ENCODE measurements at places on chromosomes 1 and 21.

GRCh38 chr1:7613851-7614205, 157.3 kb upstream of the VAMP3 start:
- DNase-seq: no peak

DNA sequence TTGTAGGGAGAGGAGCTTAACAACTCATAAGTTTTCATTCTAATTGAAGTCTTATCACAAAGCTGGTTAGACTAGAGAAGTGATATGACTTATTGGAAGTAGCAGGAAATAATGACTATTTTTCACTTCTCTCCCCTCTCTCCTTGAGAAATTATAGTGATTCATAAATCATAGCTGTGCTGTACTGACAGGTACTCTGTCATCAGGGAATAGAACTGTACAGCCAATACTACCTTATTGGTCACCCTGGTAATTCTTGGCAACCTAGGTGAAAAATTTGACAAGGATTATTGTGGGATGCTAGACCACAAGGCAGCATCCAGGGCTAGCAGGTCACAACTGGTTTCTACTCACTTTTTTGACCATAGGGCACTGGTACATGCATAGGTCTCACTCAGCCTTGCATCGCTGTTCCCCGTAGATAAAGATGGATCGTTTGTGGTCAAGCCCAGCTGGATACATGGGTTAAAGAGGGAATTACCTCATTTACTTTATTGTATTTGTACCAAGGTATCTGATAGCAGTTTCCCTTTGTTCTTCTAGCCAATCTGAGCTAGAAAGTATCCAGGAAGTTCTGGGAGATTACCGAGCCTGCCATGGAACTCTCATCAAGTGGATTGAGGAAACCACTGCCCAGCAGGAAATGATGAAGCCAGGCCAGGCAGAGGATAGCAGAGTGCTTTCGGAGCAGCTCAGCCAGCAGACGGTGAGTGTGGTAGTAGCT, 113.6 kb downstream of the MACF1 start:
- no peak for DNase-seq

- DNase-seq: no peak
Measured at GRCh38 chr1:210257698-210258529, 25.3 kb downstream of the SERTAD4 start.

- DNase-seq: no peak
Measured at GRCh38 chr1:7232441-7233236, 447.4 kb downstream of the CAMTA1 start.

GRCh38 chr1:112527266-112528010, 18.7 kb downstream of the WNT2B start:
- DNase-seq: no peak

GRCh38 chr21:32192291-32193097, 86.4 kb downstream of the MIS18A start:
- DNase-seq: no peak

GRCh38 chr21:38256599-38257302, at the start of gene KCNJ15:
TSS of gene KCNJ15 (plus strand) at chr21:38256991. CDS start at chr21:38299262, 42,271 bp downstream.
- DNase-seq: no peak

GRCh38 chr1:156488566-156489165, 11.9 kb downstream of the MEF2D start:
- no peak for DNase-seq

DNA sequence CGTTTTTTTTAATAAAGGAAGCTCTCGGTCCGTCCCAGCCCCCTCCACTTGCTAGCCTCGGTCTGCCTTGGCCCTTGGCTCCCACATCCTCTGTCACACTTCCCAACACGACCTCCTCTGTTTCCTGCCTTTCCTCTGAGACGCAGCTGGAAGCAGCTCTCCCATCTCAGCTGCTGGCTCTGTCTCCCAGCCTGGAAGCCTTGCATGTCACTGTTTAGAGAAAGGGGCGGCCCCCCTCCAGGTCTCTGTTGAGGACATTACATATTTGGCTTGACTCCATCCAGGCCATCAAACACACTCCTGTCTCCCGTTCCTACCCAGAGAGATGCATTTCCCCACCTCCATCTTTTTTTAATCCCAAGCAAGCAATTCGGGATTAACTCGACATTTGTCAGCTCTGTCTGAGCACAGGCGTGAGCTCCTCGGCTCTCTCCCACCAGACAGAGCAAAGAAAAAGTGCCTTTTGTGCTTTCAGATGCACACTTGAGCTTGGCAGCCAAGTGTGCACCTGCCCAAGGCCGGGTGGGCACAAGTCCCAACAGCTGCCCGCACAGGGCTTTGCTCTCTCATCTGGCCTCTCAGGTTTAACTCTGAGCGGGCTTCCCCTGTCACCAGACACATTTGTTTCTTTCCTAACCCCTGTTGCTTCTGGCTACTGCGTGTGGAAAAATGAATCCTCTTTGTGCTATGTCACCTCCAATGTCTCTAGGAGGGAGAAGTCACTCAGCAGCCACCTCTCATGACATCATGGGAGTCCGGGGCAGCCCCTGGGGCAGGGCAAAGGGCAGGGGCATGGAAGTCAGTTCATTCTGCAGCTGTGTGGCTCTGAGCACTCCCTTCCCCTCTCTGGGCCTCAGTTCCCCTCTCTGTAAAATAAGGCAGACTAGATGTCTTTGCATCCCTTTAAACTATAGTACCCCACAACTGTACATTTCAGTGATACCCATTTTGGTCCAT, 108.3 kb downstream of the KCND3 start:
- no peak for DNase-seq

- DNase-seq: no peak
Measured at GRCh38 chr1:7278827-7279765, 492.0 kb upstream of the VAMP3 start.

DNA sequence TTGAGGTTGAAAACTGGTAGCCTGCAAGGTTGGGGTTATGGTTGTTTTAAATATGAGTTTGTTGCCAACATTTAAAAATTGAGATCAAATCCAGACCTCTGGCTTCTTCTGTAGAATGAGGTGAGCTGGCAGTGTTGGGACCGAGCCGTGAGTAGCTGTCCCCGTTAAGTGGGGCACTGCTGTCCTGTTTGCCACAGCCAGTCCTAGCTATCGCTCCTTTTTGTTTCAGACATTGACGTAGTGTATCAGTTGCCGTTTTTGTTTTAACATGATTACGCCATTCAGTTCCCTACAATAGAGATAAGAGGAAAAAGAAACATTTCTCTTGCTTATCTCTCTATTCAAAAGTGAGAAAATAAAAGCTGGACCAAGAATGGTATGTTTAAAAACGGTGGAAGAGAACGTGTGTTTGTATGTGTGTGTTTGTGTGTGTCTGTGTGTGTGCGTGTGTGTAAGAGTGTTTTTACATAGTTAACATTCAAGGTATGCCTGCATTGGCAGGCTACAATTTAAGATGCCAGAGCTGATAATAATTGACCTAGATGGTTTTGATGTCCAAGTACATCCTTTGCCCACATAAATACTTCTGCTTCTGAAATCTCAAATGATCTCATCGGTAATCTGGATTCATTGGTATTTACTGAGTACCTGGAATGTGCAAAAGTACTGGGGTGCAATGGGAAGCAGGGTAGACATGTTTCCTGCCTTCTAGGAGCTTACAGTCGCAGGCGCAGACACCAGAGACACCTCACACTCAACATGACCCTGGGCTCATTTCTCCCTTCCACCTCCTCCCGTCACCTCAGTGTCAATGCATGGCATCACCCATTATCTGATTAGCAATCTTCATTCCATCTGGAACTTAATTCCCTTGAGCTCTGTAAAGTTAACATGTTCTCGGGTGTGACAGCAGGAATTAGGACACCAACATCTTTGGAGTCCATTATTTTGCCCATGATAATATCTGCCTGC, 65.8 kb downstream of the HUNK start:
- no peak for DNase-seq

- no peak for DNase-seq
Measured at GRCh38 chr1:161044535-161044907, 1.3 kb downstream of the USF1 start.

- DNase-seq: no peak
Measured at GRCh38 chr1:179021873-179022272, 3.8 kb upstream of the FAM20B start.

- no peak for DNase-seq
Measured at GRCh38 chr1:213003256-213003655, 12.4 kb downstream of the ANGEL2 start.

- DNase-seq: no peak
Measured at GRCh38 chr1:5108740-5109139, 454.3 kb downstream of the AJAP1 start.

GRCh38 chr1:109247401-109248365, 1.7 kb upstream of the CELSR2 start:
- no peak for DNase-seq

GRCh38 chr1:25134801-25135461, 97.4 kb downstream of the SYF2 start:
- DNase-seq: no peak

GRCh38 chr21:37364722-37365121, 1.9 kb upstream of the DYRK1A start:
- DNase-seq: no peak

DNA sequence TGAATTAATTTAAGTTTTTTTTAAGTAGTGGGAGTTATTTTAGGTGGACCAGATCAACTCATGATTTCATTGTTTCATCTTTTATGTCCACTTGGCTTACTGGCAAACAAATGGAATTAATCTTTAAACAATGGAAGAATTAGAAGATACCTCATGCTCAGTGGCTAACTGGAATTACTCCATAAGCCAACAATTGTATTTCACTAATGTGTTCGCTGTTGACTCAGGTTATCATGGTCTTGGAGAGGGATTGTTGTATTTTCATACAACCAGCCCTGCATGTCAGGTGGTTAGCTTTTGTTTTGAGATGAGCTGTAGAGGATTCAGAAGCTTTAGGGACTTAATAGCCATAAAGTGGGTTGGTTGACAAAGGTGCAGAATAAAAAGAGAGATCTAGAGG, 57.2 kb upstream of the HMCN1 start:
- no peak for DNase-seq

- DNase-seq: no peak
Measured at GRCh38 chr1:235976490-235976889, 88.4 kb downstream of the NID1 start.

DNA sequence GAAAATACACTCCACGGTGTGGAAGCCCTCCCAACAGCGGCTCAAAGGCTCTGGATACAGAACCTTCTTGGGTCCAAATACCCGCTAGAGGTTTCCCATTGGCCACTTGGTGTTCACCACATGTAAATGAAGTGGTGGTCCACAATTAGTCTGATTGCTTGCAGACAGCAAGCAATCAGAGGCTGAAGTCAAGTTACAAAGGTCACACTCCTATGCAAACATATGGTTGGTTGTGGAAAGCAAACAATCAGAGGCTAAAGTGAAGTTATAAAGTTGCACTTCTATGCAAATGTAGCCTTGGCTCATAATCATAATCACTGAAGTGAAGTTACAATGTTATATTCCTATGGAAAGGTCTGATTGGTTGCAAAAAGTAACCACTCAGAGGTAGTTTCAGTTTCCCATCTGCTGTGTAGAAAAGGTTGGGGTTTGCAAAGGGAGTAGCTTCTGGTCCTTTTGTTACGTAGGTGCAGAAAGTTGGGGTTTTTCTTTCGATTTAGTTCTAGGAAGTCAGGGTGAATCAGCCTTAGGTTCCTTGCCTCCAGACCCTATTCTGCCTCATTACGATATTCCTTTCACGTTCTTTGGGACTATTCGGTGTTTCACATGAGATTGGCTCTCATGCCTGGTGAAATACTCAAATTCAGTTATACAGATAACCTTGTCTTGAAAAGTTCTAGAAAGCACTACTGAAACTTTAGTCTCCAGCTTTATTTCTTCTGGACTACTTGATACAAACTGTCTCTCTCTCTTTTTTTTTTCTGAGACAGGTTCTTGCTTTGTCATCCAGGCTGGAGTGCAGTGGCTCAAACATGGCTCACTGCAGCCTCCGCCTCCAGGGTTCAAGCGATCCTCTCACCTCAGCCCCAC, 36.7 kb upstream of the MTF2 start:
- DNase-seq: no peak

DNA sequence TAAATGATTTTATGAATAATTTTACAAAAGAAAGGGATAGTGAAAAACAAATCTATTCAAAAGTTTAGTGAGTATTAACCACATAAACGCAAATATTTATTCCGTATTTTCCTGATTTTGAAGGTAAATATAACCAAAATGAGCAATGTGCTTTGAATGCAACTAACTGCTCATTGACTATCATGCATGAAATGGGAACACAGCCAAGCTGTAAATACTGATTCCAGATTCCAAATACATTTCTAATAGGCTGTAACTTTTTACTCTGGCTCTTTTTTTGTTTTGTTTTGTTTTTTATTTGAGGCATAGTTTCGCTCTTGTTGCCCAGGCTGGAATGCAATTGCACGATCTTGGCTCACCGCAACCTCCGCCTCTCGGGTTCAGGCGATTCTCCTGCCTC, 41.8 kb downstream of the SELENOF start:
- DNase-seq: no peak

DNA sequence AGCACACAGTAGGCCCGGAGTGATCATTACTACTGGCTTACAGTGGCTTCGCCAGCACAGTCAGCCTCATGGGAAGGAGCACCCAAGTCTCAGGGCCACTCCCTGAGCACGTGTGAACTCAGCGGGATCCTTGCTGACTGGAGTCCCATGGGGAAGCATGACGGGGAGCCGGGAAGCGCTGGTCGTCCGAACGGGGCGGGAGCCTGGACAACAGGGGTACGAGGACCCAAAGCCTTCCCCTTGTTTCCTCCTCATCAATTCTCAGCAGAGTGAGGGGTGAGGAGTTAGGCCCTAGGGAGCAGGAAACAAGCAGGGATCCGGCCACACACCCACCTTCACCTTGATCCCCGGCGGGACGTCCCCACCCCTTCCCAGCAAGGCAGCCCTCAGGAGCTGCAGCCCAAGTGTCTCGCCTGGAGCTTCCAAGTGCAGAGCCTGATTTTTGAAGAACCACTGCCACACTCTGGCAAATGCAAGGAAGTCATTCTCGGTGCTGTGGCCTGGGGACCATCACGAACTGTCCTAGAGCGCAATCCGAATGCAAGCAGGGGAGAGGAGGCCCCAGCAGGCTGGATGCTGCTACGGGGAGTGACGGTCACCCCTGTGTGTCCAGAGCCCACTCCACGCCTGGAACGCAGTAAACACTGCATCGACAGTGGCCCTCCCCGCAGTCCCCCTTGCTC, 35.5 kb downstream of the TOMM20 start:
- no peak for DNase-seq

- DNase-seq: no peak
Measured at GRCh38 chr1:205504311-205505075, at the start of gene CDK18. TSS of gene CDK18 (plus strand) at chr1:205504669. CDS start at chr1:205523168, 18,499 bp downstream.

DNA sequence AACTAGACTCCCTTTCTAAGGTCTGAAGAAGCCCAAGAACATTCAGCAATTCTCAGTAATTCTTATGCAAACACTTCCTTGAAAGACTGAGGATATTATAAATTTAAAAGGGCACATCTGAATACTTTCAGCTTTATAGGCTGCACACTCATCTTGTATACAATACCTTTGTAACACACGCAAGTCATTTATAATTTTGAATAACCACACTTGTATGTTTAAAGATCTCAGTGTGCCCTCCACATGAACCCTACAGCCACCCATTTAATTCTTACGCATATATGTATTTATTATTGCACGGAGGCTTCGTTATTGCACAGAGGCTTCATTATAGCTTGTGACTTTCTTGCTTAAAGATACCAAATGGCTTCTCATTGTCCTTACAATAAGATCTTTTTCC, 1.2 kb upstream of the KRTAP27-1 start:
- DNase-seq: no peak

- DNase-seq: no peak
Measured at GRCh38 chr1:145997016-145997717, 788 bp upstream of the TXNIP start.

Measured in urinary bladder (tissue), 4 donors.